ENCODE measurements at places on chromosomes 1 and 21.

GRCh38 chr1:81470275-81470674 lies 330.5 kb upstream of the ADGRL2 start:
- no peak for DNase-seq

DNA sequence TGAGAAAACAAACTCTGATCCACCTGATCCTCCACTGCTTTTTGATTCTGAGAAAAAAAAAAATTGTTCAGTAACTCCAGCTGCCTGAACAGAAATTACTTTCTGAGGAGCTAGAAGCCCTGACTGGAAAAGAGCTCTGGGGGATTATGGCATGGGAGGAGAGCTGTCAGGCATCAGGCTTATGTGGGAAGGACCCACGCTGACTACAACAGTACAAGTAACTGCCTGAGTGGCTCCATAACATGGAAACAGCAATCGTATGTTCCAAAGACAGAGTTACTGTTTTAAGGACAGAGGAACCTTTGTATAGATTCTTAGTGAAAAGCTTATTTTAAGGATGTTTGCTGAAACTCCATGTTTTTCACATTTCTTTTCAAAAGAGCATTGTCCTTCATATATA lies 1.2 kb upstream of the ANGPTL7 start:
- no peak for DNase-seq

- DNase-seq, result no peak
These were observed 64.5 kb downstream of the CD58 start for GRCh38 chr1:116506132-116507004.

GRCh38 chr1:30758785-30759380 lies 1.3 kb upstream of the LAPTM5 start:
- DNase-seq, result no peak

- DNase-seq, result peak; percentile 7
These were observed 69.3 kb upstream of the ANGPTL3 start for GRCh38 chr1:62528015-62528414.

DNA sequence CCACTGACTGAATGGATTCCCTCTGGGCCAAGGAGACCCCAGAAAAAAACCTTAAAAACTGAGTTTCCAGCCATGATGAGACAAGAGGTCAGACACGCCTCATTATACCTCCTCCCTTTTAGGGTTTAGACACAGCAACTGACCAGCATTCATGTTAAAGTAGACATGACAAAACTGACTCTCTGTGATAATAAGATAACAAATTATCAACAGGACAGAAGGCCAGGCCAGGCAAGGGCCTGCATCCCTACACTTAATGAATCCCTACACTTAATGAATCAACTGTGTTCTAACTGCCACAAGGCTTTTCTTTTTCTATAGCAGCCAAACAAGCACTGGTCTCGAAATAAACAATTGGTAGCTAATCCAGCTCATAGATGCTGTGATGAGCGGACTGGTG lies 33.3 kb upstream of the FAM89A start:
- no peak for DNase-seq

GRCh38 chr1:64675718-64676345 lies 69.0 kb upstream of the RAVER2 start:
- DNase-seq, result peak; percentile 18

DNA sequence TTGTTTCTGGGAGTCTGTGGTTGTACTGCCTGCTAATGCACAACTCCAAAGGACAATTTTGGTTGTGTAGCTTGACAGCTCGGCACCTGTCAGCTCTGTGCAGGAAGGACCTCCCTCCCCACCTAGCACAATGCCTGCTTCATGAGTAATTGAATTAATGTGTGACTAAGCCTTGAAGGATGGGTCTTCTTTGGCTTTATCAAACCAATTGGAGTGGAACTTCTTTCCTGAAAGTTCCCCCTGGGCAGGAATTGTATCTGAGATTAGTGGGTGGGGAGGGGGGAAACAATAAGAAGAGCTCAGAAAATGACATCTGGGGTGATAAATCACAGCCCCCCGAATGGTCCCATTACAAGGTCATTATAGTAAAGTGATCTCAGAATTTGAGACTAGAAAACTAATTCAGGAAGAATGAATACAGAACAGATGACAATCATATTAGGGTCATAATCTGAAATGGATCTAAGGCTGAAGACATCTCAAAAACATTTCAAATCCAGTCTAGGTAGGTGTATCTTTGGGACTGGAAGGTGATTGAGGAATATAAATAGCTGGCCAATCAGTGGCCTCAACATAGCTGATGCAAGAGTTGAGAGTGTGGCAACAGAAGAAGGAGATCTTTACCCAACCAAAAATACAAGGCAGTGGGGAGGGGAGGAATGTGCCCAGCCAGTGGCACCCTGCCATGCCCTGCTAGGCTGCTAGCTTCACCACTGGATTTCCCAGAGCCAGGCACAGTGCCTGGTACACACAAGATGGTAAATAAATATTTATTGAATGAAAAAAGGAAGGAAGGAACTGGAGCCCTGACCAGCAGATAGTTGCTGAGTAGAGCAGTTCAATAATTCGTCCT lies 10.1 kb upstream of the SESN2 start:
- DNase-seq, result no peak

DNA sequence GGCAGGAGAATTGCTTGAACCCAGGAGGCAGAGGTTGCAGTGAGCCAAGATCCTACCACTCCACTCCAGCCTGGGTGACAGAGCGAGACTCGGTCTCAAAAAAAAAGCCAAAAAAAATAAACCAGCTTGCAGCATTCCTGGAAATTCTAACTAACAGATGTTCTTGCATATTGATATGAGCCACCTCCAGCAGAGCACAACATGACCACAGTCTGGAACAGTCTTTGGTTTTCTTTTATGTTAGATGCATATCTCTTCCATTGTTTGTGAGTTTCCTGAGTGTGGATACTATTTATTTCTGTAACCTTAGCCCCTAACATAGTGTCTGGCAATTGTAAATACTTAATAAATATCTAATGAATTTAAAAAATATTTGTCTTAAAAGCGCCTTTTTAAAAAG lies 23.9 kb downstream of the IFNAR1 start:
- no peak for DNase-seq

- no peak for DNase-seq
These were observed 43.3 kb downstream of the RASAL2 start for GRCh38 chr1:178137238-178137637.

DNA sequence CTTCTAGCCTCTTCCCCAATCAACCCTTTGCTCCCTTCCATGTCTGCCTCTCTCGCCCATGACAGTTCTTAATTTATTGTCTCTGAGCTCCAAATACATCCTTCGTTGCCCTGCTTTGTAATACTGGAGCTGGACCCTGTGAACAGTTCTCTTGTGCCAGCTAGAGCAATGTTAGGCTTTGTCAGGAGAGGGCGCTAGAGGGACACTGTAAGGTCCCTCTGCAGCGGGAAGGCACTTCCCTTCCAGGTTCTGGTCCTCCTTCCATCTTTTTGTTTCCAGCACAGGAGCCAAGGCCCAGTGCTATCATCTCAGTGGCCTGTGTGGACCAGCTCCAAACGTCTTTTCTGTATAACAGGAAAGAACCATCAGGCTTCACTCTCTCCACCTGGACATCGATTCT lies 95.9 kb downstream of the PTPRU start:
- DNase-seq, result no peak

DNA sequence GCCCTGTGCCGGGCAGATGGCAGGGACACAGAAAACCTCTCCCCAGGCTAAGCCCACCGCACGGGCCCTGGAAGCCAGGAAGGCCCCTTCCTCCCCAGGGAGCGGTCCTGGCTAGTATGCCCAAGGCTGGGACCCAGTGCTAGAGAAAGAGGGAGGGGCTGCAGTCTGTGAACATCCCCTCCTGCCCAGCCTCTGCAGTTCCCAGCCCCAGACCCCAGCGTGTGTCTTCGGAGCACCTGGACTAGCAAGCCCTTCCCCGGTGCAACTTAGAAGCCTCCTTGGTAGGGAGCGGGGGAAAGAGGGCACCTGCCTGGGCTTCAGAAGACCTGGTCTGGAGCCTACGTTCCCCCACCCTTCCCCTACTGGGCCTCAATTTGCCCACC lies 2.1 kb downstream of the PLEKHG5 start:
- DNase-seq, result no peak

- no peak for DNase-seq
These were observed 47.2 kb downstream of the LRRC53 start for GRCh38 chr1:74465193-74465681.

- no peak for DNase-seq
These were observed 245.0 kb downstream of the USH2A start for GRCh38 chr1:216178281-216178680.

GRCh38 chr1:214066936-214067335 lies 79.2 kb downstream of the PROX1 start:
- no peak for DNase-seq

GRCh38 chr1:100440075-100440809 lies 87.9 kb downstream of the CDC14A start:
- peak; percentile 90 for DNase-seq

DNA sequence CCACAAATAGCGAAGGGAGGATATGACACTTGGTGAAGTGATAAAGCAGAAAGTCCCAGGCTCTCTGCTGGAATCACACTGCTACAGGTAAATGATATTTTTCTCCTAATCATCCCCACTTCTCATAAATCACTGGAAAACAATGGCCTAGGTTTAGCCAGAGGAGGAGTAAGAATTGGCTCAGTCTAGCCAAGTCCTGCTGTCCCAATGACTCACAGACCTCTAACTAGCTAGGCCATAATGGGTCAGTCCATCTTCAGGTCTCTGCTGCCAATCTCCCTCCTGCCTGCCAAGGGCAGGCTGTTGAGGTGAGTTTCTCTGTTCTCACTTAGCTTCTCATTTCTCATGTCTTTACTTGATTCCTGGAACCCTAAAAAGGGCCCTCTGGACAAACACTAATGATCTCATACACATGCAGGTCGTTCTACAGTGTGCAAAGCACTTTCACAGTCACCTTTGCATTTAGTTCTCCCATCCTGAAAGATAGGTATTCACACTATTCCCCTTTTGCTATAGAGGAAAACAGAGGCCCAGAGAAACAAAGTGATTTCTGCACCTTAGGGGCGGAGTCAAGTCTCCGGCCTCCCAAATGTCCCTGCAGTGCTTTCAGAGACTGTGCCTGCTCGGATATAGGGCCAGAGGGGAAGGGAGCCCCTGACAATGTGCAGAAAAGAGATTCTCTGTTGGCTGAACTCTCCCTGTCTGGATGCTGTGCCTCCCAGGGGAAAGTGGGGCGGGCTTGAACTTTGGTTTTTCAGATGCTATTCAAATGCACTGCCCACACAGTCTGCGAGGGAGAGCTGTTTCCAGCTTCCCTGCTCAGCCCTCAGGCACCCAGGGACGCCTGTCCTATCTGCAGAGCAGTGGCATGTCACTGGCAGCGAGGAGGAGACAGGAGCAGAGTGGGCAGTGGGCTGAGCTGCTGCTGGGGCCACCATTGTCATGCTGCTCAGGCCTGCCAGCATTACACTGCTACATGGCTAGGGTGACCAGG lies 3.9 kb upstream of the CDK18 start:
- DNase-seq, result no peak

DNA sequence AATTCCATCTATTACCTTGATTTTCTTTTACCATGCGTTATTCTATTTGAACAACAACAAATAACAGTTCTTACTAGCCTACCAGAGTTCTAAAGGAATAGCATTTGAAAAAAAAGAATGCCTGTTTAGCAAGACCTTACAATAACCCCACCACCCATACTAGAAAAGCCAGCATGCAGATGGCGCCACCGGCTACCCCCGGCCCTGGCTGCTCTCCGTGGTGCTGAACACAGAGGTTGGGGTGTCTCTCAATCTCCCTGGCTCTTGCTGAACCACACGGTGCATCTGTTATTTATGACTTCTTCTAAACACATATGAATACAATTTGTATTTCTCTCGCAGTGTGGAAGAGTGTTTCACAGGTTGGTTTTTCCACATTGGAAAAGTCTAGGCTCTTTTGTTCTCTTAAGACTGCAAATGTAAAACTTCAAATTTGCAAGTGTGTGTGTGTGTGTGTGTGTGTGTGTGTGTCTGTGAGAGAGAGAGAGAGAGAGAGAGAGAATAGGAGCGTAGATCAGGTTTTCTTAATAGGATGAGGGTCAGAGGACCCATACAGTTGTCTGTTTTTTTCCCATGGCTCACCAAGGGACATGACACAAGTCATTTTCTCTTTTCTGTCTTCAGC lies 13.6 kb downstream of the GRIK3 start:
- no peak for DNase-seq

DNA sequence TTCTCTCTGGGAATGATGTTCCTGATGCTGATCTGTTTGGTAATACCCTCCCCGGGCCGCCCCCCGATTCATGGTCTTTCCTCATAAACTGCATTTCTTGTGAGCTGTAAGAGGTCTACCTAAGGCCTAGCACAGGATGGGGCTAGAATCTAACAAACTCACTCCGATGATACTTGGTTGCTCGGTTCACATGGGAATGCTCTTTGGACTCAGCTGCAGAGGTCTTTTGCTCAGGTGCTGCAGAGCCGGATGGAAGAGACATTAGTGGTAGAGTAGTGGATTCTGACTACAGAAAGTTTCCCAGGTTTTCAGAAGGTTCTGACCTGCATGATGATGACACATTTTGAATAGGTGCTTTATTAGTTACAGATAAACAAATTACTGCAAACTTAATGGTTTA lies 8.3 kb upstream of the TMEM269 start:
- DNase-seq, result no peak

DNA sequence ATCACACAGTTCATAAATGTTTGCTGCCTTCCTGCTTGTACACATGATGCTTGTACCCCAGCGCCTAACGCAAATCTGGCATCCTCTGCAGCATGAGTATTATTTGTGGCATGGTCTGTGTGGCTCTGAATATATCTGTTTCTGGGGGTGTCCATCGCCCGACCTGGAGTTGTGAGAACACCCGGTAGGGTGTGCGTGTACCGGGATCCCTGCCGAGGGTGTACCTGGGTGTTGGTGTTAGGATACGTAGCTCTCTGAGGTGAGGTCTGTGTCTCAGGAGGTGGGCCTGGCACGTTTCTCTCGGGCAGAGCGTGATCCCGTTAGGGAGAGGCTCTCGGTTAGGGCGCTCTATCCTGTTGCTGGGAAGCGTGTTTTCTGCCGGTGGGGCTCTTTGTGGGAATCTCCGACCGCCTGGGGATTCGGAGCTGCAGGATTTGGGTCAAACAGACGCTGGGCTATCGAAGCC lies 10.4 kb upstream of the CDC20 start:
- no peak for DNase-seq

GRCh38 chr1:229243638-229244037 lies 27.3 kb upstream of the RAB4A start:
- DNase-seq, result no peak

GRCh38 chr1:33161061-33161681 lies 20.7 kb downstream of the TRIM62 start:
- no peak for DNase-seq
